ENCODE measurements at places on chromosomes 16 and 17. TPM values are rescaled to one million over a fixed set of nuclear protein-coding genes. Genes with fewer than 3 reads are reported as not detected.

The HBA1 gene
- total RNA-seq, result 3.1 TPM

The BRICD5 gene
- 15.2 TPM for total RNA-seq

The TM4SF5 gene
- total RNA-seq, result not detected

The CRHR1 gene
- total RNA-seq, result 1.6 TPM

The CHAD gene
- not detected for total RNA-seq

The SMPD3 gene
- 0.99 TPM for total RNA-seq
